ENCODE measurements at places on chromosomes 13 and 19.

- DNase-seq, result no peak
Observed at GRCh38 chr19:15633082-15633835, 7.4 kb upstream of the CYP4F3 start.

DNA sequence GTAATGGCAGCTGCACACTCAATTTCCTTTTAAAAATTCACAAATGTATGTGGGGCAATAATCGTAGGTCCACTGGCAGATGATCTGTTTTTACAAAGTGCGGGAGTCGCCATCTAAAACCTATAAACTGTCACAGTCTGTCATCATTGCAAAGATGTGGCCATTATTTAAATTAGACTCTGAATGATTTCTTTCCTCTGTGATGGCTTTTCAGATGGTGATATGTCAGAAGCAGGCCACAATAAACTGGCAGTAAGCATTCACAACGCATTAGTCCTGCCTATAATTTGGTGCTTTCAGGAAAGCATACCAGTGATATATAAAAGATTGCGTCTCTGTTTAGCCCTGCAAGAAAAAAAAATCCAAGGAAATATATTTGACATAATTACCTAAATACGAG, 226.8 kb downstream of the TBC1D4 start:
- no peak for DNase-seq

DNA sequence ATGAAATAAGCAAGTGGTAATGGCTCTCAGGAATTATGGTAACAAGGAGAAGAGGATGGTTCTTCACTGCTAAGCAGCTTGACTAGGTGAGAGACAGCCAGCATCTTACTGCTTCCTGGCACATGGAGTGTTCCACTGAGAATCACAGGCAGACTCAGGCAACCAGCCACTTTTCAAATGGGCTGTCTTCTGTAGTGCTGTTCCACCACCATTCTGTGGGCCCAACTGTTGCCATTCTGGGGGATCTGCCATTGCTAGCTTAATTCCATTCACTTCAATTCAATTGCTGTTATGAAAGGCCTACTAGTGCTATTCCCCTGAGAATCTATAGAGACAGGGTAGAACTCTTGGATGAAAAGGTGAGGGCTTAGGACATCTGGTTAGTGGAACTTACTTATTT, 341.9 kb downstream of the KCNRG start:
- no peak for DNase-seq

DNA sequence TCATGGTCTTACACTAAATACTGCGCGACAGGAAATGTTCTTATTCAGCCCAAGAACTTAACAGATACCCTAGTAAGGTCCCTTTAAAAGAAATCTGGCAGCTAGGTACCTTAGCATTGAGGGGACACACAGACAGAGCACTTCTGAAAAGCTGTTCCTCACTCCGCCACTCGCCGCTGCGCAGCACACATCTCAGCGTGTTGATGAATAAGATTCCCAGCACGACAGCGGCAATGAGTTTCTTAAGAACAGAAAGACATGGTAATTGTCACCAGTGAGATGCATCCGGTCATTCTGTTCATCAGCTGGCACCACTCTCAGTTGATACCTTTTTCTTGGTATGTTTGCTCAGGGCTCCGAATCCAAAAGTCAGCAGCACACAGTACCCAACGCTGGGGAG, 39.9 kb downstream of the TMTC4 start:
- no peak for DNase-seq

DNA sequence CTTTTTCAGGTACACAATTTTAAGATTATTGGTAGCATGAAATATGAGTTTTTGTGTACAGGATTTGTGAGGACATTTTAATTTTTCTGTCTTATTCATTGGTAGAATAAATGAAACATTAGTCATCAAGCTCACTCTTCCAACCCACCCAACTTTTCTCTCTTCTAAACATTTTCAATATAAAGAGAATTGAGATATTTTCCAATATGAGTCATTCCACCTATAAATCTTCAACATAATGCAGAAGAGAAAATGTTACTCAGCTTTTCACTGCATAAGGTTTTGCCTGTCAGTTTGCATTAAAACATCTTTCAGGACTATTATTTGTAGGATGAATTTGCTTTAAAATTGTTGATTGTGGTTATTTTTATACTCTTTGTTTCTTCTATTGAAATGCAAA, 330.7 kb downstream of the PCDH20 start:
- DNase-seq, result no peak

DNA sequence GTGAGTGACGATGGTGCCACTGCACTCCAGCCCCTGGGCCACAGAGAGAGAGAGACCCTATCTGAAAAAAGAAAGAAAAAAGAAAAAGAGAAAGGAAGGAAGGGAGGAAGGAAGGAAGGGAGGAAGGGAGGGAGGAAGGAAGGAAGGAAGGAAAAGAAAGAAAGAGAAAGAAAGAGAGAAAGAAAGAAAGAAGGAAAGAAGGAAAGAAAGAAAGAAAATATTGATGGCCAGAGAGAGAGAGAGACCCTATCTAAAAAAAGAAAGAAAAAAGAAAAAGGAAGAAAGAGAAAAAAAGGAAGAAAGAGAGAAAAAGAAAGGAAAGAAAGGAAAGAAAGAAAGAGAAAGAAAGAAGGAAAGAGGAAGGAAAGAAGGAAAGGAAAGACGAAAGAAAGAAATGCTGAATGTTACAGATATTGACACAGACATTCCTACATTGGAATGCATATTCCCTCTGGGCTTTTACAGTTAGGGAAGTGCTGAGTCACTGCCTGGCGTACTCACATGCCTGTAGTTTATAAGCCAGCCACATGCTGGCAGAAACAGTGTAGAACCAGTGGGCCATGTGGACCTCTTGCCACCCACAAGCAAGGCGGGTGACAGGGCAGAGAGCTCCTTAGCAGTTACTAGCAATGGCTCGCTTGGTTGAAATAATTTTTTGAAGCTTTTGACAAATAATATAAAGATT, 34.6 kb upstream of the SLC46A3 start:
- no peak for DNase-seq

GRCh38 chr13:79222427-79223205, 183.4 kb downstream of the RBM26 start:
- no peak for DNase-seq

DNA sequence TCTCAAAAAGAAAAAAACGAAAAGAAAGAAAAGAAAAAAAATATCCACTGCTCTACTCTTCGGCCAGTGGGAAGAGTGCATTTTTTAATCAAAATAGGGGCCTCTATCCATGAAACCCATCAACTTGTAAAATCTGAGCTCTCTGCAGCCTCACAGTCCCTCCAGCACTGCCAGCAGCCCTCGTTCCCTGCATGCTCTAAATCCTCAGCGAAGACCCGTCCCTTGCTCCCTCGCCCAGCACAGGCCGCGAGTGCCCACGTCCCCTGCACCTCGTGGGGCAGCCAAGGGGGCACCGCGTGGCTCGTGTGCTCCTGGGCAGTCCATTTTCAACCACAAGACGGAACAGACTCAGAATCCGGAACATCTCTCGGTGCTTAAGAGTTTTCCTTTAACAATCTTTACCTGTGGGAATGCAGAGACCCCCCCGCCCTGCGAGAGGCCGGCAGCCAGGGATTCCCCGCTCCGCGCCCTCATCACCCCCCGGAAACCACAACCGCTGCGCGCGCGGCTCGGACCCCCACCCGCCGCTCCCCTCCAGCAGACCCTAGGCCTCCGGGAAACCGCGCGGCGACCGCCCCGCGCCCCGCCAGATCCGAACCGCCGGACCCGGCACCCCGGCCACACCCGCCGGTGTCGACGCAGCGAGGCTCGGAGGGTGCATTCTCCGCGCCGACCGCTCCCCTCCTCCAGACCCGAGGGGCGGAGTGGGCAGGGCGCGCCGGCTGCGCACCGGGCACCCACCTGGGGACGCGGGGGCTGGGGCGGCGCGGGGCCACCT, 638 bp downstream of the ANKRD27 start:
- DNase-seq, result no peak

DNA sequence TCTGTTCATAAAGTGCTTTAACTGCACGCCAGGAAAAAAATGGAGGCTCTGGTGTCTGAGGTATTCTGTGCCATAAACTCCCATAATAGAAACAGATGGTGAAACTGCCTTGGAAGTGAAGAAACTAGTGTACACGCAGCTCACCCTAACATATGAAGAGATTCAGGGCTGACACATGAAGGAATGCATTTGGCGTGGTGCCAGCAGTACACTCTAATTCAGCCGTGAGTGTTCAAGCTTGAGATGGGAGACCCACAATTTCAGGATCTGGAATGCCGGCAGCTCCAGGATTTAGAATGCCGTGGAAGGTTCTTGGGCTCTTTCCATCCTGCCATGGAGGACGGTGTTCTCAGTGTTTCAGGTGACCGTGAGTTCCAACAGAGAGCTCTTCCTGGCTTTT, 478.4 kb downstream of the TSHZ3 start:
- no peak for DNase-seq

DNA sequence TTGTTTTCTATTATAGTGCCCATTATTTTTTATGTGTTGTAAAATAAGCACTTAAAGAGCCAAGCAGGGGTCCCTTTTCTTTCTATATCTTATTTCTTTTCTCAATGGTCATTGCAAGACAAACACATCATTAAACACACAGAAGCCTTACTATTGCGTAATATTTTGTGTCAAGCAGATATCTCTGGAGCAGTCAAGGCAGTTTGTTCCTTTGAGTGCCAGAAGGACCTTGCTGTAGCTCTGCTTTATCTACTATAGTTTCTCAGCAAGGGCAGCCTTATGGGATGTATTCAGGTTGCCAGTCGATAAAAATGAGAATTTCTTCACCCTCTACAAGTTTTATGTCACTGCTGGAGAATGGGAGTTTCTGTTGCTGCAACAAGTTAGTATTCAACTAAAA, 319.3 kb downstream of the TDRD3 start:
- DNase-seq, result no peak

- DNase-seq, result no peak
Observed at GRCh38 chr13:40812724-40813445, 23.5 kb downstream of the SLC25A15 start.

DNA sequence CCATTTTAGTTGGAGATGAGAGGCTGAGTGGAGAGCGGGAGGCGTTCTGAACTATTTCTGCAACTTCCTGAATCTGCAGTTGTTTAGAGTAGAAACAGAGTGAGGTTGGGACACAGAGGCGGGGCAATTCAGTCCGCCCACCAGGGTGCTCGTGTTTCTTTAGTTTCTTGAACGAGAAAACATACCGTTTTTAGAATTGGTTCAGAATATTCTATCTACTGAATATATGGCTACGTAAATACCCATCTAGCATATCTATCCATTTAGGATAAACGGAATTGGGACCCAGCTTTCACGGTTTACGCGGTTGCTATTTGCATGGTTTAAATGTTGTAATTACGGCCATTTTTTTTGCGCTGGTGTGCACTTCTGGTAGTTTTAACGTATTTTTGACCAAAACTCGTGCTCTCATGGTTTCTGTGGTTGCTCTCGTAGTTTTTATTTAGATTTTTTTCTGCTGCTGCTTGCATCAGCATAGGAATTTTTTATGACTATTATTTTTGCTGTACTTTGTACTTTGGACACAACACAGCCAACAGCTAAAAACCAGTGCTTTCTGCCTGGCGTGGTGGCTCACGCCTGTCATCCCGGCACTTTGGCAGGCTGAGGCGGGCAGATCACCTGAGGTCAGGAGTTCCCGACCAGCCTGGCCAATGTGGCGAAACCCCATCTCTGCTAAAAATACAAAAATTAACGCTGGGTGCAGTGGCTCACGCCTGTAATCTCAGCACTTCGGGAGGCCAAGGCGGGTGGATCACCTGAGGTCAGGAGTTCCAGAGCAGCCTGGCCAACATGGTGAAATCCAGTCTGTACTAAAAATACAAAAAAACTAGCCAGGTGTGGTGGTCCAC, 32.7 kb downstream of the TIMM13 start:
- no peak for DNase-seq

- no peak for DNase-seq
Observed at GRCh38 chr19:45442778-45443461, 19.2 kb upstream of the ERCC1 start.

DNA sequence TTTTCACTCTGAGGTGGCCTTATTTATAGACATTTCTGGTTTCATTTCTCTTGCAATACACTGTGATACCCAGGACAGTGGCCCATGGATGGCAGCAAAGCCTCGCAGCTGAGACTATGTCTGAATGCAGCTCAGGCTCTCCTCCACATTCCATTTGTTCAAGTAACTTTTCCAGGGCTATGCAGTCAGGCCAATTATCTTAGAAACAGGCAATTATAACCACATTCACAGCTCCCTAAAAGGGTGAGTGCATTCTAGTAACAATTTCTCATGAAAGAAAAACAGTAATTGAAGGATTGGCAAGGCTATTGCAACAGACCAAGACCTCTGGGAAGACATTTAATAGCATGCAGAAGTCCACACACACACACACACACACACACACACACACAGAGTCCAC, 264.0 kb downstream of the TBC1D4 start:
- no peak for DNase-seq

- no peak for DNase-seq
Observed at GRCh38 chr19:51124729-51125128, at the start of gene SIGLEC9. SIGLEC9 (plus strand) TSS chr19:51124906; CDS start chr19:51124975, 69 bp downstream.

- no peak for DNase-seq
Observed at GRCh38 chr13:98201984-98202383, 24.9 kb upstream of the RNF113B start.

DNA sequence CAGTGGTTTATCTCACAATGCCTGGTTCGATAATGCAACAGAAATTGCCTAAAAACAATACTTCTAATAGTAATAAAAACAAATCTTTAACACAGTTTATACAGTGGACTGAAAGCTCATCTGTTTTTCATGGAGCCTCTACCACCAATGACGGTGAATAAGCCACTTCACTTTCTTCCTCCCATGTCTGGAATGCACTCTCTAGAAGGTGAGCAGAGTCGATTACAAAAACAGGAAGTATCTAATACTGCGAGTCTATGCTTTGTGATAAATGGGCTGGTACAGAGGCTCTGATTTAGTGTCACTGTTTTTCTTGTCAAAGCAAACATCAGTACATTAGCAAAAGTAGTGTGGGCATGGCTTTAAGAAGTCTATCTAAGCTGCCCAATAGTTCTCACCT, 1348.6 kb upstream of the SLC10A2 start:
- no peak for DNase-seq

GRCh38 chr19:38786572-38787265, 2.3 kb upstream of the LGALS7B start:
- DNase-seq, result no peak

DNA sequence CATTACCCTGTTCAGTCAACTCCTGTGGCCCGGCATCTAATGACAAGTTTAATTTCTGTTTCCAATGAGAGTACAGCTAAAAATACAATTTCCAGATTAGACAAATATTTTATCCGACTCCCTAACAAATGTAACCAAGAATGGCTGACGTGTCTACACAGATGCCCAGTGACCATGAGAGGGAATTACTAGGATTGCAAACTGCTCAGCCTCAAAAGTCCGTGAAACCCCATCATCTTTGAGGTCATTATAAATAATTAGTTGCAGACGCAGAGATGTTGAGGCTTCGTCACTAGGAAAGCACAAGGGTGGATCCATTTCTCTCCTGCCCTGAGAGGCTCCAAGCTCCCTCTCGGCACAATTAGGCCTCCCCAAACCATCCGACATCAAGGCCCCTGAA, 104.1 kb upstream of the ZNF507 start:
- DNase-seq, result no peak

GRCh38 chr13:108859197-108860012, 230.0 kb downstream of the MYO16 start:
- no peak for DNase-seq

GRCh38 chr13:30440910-30441703, 18.8 kb downstream of the UBE2L5 start:
- DNase-seq, result no peak

GRCh38 chr13:33349986-33350826, 64.7 kb upstream of the STARD13 start:
- no peak for DNase-seq

Measured in stimulated activated CD4-positive, alpha-beta T cell treated with anti-CD3 and anti-CD28 coated beads, Interleukin-1b, Interleukin-23, amount 100 ng/mL, for 4 hours (primary cell).